ENCODE measurements at places on chromosomes 2 and 18.

DNA sequence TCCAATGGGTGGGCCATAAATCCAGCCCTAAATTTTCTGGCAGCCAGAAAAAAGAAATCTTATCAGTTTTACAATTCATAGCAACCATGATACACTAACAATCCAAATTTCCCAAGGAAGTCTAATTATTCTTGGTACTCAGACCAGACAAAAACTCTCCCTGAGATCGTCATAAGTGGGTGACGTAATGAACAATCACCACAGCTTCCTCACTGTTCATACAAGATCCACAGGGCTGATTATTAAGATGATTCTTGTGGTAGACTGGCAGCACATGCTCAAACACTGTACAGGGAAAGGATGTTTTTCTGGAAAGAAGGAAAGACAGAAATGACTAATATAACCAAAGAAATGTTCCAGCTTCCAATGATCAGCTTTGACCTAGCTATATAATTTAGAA, 178.3 kb upstream of the CRIM1 start:
- no peak for DNase-seq

- no peak for DNase-seq
These were observed 19.2 kb downstream of the PMAIP1 start for GRCh38 chr18:59918997-59919396.

DNA sequence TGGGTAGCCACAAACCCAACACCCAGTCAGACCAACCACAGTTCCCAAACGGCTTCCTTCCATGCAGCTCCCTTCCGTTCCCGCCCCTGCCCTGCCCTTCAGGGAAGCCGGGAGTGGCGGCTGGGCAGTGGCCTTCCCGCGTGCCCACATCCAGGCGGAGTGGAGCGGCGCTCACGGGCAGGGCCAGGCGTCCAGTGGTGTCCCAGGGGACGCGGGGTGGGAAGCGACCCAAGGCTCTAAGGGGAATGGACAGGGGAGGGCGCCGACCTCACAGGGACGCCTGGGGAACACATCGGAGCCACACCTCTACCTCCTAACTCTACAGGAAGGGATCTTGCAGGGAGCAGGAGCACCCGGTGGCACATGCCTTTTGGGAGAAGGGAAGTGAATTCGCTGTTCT, 225.9 kb upstream of the MGAT5 start:
- DNase-seq = no peak

DNA sequence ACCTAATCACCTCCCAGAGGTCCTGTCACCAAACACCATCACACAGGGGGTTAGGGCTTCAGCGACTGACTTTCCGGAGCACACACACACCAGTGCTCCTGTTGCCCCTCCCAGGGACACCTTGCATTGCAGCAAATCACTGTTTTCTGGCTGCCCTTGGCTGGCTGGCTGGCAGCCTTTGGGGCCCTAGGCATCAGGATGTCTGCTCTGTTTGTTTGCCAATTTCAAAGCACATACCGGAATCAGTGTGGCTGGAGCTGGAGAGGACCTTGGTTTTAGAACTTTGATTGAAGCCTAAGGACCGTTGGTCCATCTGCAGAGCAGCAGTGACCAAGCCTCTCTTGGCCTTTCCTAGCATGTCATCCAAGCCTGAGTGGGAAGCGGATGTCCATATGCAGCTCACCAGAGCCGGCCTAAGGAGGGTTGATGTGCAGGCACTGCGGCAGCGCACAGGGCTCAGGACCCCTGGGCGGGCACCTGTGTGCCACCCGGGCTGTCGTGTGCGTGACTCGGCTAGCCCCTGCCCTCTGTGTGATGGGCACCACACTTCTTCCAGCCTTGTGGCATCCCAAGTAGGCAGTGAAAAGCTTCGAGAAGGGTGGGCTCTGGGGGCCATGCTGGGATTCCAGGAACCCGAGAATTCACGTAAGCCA, 62.1 kb downstream of the GBX2 start:
- DNase-seq = no peak

DNA sequence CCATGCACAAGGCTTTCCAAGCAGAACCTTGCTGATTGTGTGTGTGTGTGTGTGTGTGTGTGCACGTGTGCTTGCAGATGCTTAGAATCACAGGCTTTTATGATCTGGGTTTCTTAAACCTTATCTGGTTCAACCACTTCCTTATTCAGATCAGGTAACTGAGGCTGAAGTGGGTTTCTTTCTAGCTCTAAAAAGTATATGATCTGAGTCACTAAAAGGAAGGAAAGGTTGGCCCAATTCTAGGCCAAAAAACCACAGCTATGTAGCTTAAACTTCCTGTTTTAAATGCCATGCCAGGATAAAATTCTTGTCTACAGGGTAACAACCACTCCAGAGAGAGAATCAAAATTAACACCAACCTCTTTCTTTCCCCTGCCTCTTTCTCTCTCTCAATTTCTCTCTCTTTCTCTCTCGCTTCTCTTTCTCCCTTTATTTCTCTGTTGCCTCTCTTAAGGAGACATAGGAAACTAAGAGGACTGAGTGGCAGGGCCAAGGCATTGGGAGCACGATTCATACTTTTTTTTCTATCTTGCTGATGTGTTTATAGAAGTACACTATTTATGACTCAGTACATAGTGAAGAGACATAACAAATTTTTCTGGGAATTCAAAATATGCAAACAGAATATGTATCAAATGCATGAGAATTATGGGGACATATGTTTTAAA, 140.3 kb downstream of the TRIB2 start:
- DNase-seq = no peak

GRCh38 chr2:225270861-225271260, 128.6 kb upstream of the NYAP2 start:
- DNase-seq = no peak

DNA sequence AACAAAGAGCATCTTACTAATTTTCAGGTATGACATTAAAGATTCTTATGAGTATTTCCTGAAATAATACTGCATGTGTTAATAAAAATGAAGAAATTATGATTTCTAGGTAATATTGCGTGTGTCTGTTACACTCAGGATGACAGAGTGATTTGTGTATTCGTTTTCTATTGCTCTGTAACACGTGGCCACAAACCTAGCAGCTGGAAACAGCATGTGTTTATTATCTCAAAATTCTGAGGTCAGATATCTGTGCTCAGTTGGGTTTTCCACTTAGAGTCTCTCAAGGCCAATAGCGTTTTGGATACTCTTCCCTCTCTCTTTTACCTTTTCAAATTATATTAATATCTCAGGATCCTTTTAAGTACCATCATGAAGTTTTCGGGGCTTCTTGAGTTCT, 667.9 kb upstream of the CDH7 start:
- no peak for DNase-seq

GRCh38 chr2:152243761-152244640, 68.4 kb upstream of the STAM2 start:
- no peak for DNase-seq

DNA sequence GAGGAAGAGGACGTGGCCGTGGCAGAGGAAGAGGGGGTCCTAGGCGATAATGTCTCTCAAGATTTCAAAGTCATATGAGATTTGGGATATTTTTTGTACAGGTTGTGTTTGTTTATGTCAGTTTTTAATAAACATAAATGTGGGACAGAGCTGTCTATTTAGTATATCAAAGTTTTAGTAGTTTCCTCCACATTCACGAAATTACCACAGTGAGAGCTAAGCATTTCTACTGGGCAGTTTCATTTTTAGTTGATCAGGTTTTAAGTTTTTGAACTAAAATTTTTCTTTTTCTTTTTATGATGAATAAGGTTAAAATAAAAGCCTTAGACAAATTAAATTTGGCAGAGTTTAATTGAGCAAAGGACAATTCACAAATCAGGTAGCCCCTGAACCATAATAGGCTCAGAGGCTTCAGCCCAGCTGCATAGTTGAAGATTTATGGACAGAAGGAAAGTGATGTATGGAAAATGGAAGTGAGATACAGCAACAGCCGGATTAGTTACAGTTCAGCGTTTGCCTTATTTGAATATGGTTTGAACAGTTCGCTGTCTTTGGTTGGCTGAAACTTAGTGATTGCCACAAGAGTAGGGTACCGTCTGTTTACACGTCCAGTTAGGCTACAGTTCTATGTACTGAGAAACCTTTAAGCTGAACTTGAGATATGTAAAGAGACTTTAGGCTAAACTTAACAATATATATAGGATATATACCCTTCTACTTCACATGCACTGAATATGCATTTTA, 17.1 kb downstream of the SNRPD1 start:
- DNase-seq = no peak

DNA sequence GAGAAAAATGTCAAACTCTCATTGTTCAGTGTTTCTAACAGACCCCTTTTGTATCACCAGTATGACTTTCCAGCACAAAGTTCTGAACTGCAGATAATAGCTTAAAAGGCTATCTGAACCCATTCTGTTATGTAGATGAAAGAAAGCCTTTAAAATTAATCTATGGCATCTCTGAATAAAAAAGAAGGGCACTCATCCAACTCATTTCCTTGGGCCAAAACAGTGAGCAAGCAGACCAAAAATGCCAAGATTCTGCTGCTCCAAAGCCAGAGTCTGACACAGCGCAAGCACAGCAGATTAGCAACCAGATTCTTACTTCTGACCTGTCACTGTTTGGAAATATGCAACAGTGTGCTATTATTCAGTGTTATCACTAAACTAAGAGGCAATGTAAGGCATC, 22.6 kb upstream of the ITGA6 start:
- no peak for DNase-seq

DNA sequence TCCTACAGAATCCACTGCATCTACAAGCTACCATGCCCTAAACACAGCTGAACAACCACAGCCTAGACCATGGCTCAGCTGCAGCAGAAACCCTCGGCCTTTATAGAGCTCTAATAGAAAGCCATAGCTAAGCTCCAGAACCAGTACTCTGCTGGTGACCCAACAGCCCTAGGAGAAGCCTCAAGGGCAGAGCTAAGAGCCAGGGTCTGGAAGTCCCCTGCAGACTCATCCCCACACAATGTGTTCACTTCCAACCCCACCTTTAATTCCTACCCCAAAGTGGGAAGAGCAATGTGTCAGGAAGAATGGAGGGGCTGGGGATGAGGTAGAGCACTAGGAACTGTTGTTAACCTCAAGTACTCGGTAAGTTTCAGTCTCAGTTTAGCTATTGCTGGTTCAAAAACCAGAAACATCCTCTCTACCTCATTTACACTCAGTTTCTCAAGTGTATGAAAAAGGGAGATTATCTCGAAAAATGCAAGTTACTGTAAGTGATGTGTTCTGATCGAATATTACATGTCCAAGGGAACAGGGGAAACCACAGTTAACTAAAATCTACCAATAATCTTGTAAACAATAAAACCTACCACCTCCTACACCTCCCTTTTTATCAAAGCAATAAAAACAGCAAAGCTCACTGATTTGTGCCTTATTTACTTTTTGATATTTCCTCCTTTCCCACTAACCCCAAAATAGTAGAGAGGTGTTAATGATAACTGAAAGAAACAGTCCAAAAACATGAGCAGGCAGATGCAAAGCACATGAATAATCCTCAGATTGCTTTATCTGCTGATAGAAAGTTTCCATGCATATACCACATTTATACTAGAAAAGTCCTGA, 36.2 kb downstream of the THADA start:
- DNase-seq = no peak

GRCh38 chr2:222795450-222796357, 65.1 kb upstream of the ACSL3 start:
- no peak for DNase-seq

GRCh38 chr2:231332388-231332787, 63.1 kb upstream of the B3GNT7 start:
- no peak for DNase-seq

DNA sequence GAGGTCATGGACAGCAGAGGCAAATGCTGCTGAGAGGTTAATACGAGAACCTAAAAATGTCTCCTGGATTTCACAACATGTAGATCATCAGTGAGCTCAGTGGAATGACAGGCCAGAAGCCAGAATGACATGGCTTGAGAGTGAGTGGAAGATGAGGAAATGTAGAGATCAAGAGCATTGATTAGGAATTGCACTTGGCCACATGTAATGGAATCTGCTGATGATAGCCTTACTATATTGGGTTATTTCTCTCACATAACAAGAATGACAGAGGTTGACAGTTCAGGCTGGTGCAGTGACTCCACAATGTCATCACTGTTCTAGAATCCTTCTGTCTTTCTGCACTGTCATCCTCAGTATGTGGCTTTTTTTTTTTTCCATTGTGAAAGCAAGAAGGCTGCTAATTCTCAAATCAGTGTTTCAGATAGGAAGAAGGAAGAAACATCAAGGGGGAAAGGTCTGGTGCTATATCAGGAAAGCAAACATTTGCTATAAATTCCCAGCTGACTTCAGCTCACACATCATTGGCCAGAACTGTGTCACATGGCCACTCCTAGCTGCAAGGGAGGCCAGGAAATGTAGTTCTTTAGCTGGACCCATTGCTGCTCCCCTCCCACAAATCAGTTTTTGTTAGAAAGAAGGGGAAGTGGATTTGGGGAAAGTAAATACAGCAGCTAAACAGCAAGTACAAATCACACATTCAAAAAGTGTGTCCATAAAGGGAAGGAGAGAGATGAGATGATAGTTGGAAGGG, 127.2 kb downstream of the FAM161A start:
- no peak for DNase-seq

DNA sequence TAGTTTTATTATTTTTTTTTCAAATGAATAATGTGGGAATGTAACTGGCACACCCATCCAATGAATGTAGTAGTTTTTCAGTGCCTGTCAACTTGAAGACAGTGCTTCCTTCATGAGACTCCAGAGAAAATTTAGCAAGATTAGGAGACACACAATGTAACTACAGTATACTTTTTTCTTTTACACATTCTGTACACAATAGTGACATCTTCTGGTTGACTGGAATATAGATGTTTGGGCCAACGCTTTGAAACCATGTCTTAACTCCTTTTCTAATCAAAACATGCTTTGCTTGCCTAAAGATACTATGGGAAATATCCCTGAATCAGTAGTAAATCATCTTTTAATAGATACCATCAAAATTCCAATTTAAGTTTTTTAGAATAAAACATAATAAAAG, 229.5 kb upstream of the ZC3H15 start:
- DNase-seq = no peak

- DNase-seq = no peak
These were observed 673 bp upstream of the SMCHD1 start for GRCh38 chr18:2654928-2655177.

DNA sequence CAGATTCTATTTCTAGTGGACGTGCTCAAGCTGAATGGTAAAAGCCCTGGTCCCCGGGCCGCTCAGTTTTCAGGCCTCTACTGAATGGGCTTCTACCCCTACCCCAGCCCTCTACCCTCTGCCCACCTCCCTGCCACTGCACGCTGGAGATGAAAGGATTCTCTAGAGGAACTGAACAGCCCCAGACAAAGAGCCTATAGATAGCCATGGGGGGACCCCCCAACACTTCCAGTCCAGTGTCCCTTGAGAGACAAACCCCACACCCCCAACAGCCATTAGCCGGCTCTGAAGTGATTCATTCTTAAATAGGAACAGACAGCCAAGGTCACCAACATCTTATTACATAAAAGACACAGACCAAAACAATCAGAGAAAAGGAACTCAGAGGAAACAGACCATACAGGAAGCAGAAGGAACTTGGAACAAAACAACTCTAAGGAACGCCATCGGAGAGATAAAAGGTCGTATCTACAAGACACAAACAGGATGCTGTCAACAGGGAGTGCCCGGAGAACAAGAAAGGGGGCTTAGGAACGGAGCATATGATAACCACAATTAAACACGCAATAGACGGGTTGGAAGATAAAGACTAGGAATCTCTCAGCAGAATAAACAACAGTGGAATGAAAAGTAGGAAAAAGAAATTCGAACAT, 23.5 kb downstream of the TMEM37 start:
- DNase-seq = no peak

- DNase-seq = no peak
These were observed 210.6 kb downstream of the TMEM247 start for GRCh38 chr2:46689993-46690392.

Measured in progenitor cell of endocrine pancreas (in vitro differentiated cells).